ENCODE measurements at places on chromosomes 1 and 21. TPM values are rescaled to one million over a fixed set of nuclear protein-coding genes. Genes with fewer than 3 reads are reported as not detected.

GRCh38 chr1:154818911-154819310, 51.2 kb downstream of the KCNN3 start:
- H3K27me3 ChIP-seq: peaks cover 14% of the 10 kb centered on the region
- no peak overlapping the region for H3K27ac ChIP-seq
- no peaks in the 10 kb centered on the region for H3K36me3 ChIP-seq

DNA sequence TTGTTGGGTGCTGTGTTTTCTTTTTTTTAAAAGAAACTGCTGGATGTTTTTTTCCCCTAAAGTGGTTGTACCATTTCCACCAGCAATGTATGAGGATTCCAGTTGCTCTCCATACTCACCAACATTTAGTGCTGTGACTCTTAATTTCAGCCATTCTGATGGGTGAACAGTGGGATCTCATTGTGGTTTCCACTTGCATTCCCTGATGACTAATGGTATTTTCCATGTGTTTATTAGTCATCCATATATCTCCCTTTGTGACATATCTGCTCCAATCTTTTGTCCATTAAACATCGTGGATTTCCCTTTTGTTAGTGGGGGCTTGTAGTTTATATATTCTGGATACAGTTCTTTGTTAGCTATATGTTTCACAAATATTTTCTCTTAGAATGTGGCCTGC, 206.0 kb downstream of the CAMTA1 start:
- no peaks in the 10 kb centered on the region for H3K4me1 ChIP-seq
- no peak overlapping the region for H3K4me3 ChIP-seq
- H3K36me3 ChIP-seq: no peaks in the 10 kb centered on the region
- DNase-seq: no peak

GRCh38 chr1:154994269-154994587, 842 bp downstream of the LENEP start:
- H3K27me3 ChIP-seq: no peaks in the 10 kb centered on the region
- H3K36me3 ChIP-seq: peaks cover 6% of the 10 kb centered on the region
- H3K4me3 ChIP-seq: no peak overlapping the region

- peaks cover 8% of the 10 kb centered on the region for H3K4me1 ChIP-seq
- H3K27me3 ChIP-seq: no peaks in the 10 kb centered on the region
- H3K36me3 ChIP-seq: peaks cover 53% of the 10 kb centered on the region
These were observed 8.0 kb upstream of the CLDN19 start for GRCh38 chr1:42748021-42748420.

- no peaks in the 10 kb centered on the region for H3K4me1 ChIP-seq
- peaks cover 2% of the 10 kb centered on the region for H3K36me3 ChIP-seq
- no peak for DNase-seq
- no peak overlapping the region for H3K27ac ChIP-seq
These were observed 33.2 kb upstream of the DNAH14 start for GRCh38 chr1:224896130-224896781.

GRCh38 chr1:114025609-114026401, 46.5 kb downstream of the OLFML3 start:
- no peaks in the 10 kb centered on the region for H3K27me3 ChIP-seq
- H3K36me3 ChIP-seq: no peaks in the 10 kb centered on the region
- no peak overlapping the region for H3K27ac ChIP-seq
- H3K4me1 ChIP-seq: peaks cover 21% of the 10 kb centered on the region
- no peak for DNase-seq

PRELP gene
- 3.2 TPM for total RNA-seq

LCE6A gene
- total RNA-seq: not detected

NTNG1 gene
- total RNA-seq: 0.73 TPM

SFN gene
- total RNA-seq: 2.7 TPM

KRTAP24-1 gene
- not detected for total RNA-seq

S100A7 gene
- total RNA-seq: not detected

SFPQ gene
- 783 TPM for total RNA-seq

Measured in mesothelial cell of epicardium (in vitro differentiated cells).